SK-N-SH (cell line): ENCODE measurements at places on chromosomes 4 and X.
A peak's percentile ranks its signal among the peaks of the same experiment; 100 is the strongest.

DNA sequence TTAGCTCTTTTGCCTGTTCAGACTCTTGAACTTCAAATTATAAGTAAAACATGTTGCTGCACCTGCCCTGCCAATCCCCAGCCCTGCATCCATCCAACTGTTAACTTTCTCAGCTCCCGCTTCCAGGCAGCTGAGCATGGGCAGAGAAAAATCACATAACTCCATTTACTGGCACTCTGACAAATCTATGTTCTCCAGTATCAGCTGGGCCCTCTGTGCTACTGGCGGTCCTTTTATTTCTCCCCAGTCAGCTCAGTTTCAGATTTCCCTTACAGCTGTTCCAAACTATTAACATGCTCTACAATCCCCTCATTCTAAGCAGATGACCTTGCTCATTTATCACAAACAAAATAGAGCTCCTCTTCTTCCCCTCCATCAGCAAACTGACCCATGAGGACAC is 240.4 kb upstream of the TET2 start:
- H3K27ac ChIP-seq, result no peak overlapping the region
- H3K4me1 ChIP-seq, result peaks cover 2% of the 10 kb centered on the region; the same call in 1 of the 2 replicates
- H3K36me3 ChIP-seq, result no peaks in the 10 kb centered on the region
- no peak for DNase-seq
- H3K4me3 ChIP-seq, result no peak overlapping the region

DNA sequence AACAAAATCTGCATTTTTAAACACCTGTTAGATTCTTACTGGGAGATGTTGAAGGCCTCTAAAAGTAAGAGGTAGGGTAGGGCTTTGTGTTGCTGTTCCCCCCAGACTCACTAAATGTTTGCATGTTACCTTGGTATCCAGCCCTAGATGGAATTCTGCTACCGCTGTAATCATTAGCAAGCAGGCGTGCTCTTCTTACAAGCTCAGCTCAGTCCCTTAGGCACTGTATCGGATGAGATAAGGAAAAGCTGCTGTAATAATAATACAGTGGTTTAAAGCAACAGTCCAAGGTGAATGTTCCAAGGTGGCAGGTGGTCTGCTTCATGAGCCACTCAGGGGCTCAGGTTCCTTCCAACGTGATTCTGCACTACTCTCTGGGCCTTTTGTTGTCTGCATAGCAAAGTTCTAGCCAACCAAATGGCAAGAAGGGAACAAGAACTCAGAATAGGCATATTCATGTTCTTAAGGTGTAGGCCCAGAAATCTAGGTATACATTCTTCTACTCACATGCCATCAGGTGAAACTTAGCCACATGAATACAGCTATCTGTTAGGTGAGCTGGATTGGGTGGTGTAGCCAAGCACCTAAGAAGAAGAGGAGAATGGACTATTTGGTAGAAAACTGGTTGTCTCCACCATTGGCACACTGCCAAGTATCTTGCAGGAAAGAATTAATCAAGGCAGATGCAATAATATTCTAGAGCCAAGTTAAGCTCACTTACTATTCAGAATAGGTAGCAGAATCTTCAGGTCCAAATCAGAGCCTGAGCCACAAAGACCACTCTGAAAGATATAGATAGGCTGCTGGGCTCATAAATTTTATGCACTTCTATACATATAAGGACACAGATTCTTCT is 46.0 kb downstream of the COQ2 start:
- H3K36me3 ChIP-seq, result no peaks in the 10 kb centered on the region
- H3K27ac ChIP-seq, result no peak overlapping the region
- H3K27me3 ChIP-seq, result no peaks in the 10 kb centered on the region
- H3K4me3 ChIP-seq, result no peak overlapping the region
- H3K4me1 ChIP-seq, result no peaks in the 10 kb centered on the region
- no peak for DNase-seq

DNA sequence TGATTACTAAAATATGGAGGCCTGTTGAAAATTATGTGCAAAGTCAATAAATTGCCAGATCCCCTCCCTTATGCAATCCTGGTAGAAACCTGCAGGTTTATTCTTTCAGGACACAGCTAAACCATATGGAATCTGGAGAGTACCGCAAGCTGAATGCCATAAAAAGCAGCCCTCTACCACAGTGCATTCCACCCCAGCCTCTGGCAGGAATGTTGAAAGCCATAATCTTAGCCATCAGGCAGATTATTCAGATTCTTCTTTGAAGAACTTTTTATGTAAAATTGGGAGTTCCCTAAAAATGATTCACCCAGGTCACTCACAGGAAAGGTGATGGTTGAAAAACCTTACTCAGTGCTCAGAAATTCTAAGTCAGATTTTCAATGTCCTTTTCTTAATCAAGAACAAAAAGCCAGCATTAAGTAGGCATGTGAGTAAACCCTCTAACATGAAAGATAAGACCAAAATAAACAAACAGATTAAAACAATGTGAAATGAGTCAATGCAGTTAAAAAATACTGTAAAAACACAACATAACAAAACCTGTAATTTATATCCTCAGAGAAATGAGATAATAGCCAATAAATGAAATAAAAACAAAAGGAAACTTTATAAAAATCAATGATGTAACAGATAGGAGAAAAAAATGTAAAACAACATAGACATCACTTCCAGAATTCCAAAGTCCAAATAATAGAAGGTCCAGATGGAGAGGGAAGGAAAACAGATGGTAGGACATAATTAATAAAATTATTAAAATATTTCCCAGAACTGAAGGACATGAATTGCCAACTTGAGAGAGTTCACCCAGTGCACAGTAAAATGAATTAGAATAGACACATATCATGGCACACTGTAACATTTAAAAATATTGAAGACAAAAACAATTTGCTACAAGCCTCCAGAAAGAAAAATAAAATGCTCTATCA is 226.9 kb downstream of the FSTL5 start:
- H3K4me1 ChIP-seq, result no peaks in the 10 kb centered on the region
- no peaks in the 10 kb centered on the region for H3K36me3 ChIP-seq
- H3K4me3 ChIP-seq, result no peak overlapping the region
- DNase-seq, result peak; percentile 0

- DNase-seq, result no peak
- H3K36me3 ChIP-seq, result no peaks in the 10 kb centered on the region
- H3K27ac ChIP-seq, result no peak overlapping the region
Observed at GRCh38 chrX:55523356-55523755, 33.7 kb upstream of the USP51 start.

- H3K4me1 ChIP-seq, result no peaks in the 10 kb centered on the region
- peak overlapping the region; percentile 45 for H3K4me3 ChIP-seq
- no peak for DNase-seq
Observed at GRCh38 chrX:40952855-40953254, 132.4 kb upstream of the USP9X start.

DNA sequence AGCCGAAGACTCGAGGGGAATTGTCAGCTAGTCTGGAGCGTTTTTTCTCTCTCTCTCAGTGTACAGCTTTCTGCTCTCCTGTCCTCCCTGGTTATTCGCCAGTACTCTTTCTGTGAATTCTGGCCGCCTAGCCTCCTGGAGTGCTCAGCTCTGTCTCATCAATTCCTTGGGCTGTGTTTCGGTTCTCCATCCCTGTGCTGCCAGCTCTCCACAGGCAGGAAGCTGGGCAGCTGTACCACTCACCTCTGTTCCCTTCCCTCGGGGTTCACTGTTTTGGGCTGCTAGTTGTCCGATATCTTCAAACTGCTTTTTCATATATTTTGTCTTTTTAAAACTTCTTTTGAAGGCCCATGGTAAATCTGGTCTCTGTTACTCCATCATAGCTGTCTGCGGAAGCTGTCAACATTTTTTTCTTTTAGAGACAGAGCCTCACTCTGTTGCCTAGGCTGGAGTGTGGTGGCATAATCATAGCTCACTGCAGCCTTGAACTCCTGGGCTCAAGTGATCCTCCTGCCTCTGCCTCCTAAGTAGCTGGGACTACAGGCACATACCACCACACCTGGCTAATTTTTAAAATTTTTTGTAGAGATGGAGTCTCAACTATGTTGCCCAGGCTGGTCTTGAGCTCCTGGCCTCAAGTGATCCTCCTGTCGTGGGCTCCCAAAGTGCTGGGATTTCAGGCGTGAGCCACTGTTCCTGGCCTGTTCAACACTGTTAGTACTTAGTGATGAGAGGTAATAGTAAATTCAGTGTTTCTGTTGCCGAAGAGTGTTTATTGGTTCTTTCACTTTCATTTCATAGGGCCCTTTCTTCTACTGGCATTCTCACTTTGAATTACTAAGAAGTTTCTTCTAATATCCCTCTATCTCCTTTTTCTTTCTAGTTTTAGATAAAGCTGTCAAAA is 18.6 kb downstream of the ZCCHC4 start:
- H3K4me1 ChIP-seq, result no peaks in the 10 kb centered on the region; the same call in 1 of the 2 replicates
- no peak for DNase-seq
- no peak overlapping the region for H3K27ac ChIP-seq
- H3K36me3 ChIP-seq, result peaks cover 9% of the 10 kb centered on the region
- H3K27me3 ChIP-seq, result no peaks in the 10 kb centered on the region
- H3K4me3 ChIP-seq, result no peak overlapping the region

GRCh38 chrX:141839856-141840255 is 1.7 kb downstream of the MAGEC3 start:
- no peaks in the 10 kb centered on the region for H3K27me3 ChIP-seq
- H3K27ac ChIP-seq, result no peak overlapping the region
- H3K4me1 ChIP-seq, result no peaks in the 10 kb centered on the region
- DNase-seq, result no peak

GRCh38 chr4:125594056-125594602 is 279.4 kb downstream of the FAT4 start:
- no peak overlapping the region for H3K27ac ChIP-seq
- H3K36me3 ChIP-seq, result no peaks in the 10 kb centered on the region
- no peaks in the 10 kb centered on the region for H3K4me1 ChIP-seq
- DNase-seq, result no peak
- H3K27me3 ChIP-seq, result no peaks in the 10 kb centered on the region

DNA sequence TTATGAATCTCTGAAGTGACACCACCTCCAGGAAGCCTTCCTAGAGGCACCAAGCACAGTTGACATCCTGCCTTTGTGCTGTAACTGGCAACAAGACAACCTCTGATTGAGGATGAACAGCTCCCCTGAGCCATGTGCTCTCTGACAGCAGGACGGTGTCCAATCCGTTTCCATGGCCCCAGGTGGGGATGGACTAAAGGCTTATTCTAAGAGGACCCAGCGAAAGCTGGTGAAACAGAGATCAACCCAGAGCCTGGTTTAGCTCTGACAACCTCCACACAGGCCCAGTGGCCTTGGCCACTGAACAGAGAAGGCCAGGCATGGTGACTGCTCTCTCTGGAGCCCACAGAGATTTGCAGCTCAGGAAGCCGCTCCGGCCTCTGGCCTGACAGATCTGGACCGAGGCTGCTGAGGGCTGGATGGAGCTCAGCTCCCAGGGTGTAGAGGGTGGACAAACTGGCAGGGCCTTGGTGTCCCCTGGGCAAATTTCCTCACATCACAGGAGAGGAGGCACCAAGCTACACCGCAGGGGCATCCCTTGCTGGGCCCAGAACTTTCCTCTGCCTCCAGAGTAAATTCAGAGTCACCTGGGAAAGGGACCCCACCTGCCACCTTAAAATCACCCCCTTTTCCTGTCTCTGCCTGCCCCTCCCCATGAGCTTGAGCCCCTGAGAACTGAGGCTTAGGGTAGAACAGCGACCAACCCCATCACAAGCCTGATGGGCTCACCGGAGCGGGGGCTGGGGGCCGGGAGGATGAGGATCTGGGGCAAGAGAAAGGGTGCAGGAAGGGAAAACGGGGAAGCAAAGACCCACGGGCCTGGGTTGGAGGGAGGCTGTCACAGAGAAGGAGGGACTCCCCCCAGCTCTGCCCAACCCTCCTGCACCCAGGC is 40.2 kb downstream of the HMX1 start:
- no peaks in the 10 kb centered on the region for H3K27me3 ChIP-seq
- DNase-seq, result peak; percentile 10
- no peak overlapping the region for H3K4me3 ChIP-seq
- H3K36me3 ChIP-seq, result no peaks in the 10 kb centered on the region
- peaks cover 2% of the 10 kb centered on the region; the same call in 1 of the 2 replicates for H3K4me1 ChIP-seq

DNA sequence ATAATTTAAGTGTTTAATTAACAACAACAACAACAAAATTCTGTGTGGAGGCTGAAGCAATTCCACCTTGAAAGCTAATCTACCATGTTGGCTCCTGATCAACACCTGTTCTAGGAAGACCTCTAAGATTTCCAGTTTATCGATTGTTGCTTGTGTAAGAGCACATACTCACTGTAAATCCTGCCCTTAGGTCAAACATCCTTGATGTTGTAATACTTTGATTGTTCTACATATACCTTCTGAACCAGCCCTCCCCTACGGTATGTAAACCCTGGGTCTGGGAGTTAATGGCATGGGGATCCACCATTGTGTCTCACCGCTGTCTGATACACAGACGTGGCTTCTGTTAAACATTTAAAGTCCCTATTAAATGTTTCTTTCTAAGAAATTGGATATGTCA is 73.2 kb downstream of the RASL11B start:
- H3K27me3 ChIP-seq, result no peaks in the 10 kb centered on the region
- DNase-seq, result no peak
- no peak overlapping the region for H3K27ac ChIP-seq
- H3K36me3 ChIP-seq, result no peaks in the 10 kb centered on the region
